ENCODE measurements at places on chromosomes 12 and 14.

DNA sequence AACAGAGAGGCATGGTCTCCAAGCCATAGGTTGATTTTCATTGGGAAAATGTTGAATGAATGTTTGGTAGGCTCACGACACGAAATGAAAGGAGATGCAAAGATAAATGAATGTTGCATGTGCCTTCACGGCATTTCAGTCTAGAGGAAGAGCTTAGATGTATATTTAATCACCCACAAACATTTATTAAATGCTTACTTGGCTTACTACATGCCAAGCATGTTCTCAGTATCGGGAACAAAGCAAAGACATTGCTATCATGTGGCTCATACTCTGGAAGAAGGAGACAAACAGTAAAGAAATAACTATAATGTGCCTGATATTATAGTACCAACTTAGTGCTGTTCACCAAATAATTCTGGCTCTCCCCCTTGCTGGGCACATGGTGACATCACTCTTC is 133.5 kb downstream of the LLPH start:
- no peak for DNase-seq

- no peak for DNase-seq
Measured at GRCh38 chr14:94517248-94517640, 8.0 kb upstream of the SERPINA12 start.

GRCh38 chr12:27573972-27574371 is 50.0 kb downstream of the PPFIBP1 start:
- no peak for DNase-seq

DNA sequence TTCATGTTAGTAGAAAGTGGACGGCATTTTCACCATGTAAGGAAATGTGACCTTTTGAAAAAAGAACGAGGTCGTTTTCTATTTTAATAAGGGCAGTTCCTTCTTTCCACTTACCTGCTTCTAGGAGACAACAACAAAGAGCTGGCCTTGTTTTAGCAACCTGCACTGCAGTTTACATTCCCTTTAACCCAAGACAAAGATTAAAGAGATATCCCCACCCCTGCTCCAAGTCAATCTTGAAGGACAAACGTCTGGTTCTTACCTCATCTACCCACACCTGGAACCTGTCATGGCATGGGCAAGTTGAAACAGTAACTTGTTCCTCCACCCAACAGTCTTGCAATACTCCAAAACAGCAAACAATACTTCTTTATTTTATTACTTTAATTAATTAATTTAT is 32.7 kb downstream of the ZCCHC8 start:
- DNase-seq = peak; percentile 25

GRCh38 chr14:33239465-33239864 is 300.8 kb downstream of the NPAS3 start:
- no peak for DNase-seq

DNA sequence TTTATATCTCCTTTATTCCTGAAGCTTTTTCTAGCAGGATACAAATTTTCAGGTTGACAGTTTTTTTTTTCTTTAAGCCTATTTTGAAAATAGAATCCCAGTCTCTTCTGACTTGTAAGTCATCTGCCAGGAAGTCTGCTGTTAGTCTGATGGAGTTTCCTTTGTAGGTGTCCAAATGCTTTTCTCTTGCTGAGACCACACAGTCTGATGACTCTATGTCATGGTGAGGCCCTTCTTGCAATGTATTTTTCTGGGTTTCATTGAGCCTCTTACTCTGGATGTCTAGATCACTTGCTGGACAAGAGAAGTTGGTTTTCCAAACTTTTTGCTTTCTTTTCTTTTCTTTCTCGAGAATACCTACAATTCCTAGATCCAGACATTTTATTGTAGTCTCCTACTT is 30.6 kb downstream of the USP15 start:
- DNase-seq = no peak

DNA sequence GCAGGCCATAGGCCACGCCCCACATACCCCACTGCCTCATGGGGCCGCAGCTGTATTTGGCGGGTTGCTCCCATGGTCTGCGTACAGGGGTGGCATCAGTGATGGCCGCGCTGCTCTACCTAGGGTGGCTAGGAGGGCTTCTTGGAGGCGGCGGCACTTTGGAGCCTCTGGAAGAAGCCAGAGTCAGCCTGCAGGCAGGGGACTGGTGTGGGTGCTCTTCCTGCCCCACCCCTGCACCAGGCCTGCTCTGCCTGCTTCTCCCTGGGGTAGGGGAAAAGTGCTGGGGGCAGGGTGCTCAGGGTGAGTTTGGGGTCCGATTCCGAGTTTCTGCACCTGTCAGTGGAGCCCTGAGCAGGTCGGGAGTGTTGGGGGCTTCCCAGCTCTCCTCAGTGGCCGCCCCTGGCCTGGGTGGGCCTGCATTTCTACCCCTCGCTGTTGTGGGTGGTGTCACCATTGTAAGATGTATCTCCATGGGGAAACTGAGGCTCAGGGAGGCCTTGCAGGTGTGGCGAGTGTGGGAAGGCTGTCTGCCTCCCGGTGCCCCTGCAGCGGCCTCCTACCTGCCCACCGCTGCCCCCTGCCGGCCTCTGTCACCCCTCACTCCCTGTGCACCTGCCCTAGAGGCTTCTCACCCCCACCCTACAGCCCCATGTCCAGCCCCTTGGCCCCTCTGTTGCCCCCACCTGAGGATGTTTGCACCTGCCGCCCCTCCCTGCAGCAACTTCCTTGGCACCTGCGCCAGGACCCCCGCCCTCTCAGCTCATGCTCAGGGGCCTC is 5.5 kb downstream of the CEP170B start:
- no peak for DNase-seq

DNA sequence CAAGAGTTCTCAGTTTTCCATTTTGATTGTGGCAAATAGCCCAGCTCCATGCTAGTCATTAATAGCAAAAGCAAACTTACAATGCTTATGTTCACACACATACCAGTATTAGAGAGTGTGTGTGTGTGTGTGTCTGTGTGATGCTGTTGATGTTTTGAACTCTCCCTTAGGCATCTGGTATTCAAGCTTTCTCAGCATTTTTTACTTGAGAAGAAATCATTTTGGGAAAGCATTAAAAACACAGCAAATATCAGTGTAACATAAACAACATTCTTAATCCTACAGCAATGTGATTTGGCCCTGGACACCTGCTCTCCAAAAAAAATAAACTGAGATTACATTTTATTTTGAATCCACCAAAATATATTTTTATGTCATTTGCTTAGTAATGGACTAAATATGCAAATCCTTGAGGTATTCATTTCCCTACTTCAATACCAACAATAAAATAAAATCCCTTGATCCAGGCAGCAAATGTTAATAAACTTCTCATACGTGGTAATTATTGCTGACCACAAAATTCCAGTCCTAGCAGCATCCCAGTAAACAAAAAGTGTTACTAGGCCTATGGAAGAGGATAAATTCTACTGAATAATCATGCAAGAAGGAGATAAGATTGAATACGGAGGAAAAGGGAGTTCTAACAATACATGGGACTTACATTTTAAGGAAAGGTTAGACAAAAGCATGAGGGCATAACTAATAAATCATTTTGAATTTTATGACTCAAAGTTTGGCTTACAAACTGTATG is 249.5 kb upstream of the CLEC14A start:
- DNase-seq = no peak

DNA sequence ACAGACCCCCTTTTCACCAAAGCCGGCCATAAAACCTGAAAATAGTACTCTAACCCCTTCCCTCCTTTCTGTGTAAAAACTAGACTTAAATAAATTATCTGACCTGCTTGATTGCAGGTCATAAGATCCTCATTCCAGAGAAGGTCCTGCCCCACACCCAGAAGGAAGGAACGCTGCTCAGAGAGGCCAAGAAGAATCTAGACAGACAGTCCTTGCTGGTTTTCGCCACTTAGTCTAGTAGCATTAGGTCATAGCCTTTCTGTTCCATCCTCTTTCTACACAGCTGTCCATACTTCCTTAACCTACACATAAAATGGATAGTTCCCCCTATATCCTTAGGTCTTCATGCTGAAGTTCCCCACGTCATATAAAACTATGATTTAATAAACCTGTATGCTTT is 83.7 kb upstream of the IGF1 start:
- DNase-seq = peak; percentile 96

- no peak for DNase-seq
Measured at GRCh38 chr12:55703901-55704761, 3.6 kb downstream of the ITGA7 start.

DNA sequence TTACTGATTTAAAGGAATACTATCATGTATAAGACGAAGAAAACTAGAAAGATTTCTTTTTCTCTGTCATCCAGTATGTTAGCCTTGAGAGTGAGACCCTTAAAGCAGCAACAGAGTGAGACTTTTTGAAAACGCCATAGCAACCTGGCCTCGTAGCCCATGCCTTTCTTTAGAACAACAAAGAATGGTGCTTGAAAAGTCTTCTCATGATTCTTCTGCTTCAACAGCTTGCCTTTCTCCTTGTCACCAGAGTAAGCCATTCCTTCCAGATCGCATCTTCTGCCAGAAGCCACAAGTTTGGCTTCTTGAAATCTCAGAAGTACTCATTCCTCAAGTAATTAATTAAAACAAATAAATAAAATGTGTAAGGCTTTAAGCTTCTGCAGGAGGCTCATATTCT is 109.3 kb downstream of the PDE3A start:
- no peak for DNase-seq

Data from PC-9 (cell line).